ENCODE measurements at places on chromosomes 11 and 22. TPM values are rescaled to one million over a fixed set of nuclear protein-coding genes. Genes with fewer than 3 reads are reported as not detected.

Gene NEAT1
- total RNA-seq = 351 TPM

Gene CASP5
- total RNA-seq = 1.3 TPM

Gene BAIAP2L2
- 0.80 TPM for total RNA-seq

Gene OR4C16
- total RNA-seq = not detected

Gene FAT3
- 0.64 TPM for total RNA-seq

Gene RFPL2
- total RNA-seq = not detected

Gene CHCHD10
- total RNA-seq = 5.6 TPM

Gene FJX1
- 1.1 TPM for total RNA-seq

Gene CHADL
- total RNA-seq = 3.7 TPM

Gene OR52L1
- total RNA-seq = not detected

Gene KCNQ1
- 3.6 TPM for total RNA-seq

Gene BEST1
- 3.7 TPM for total RNA-seq

Gene OR52N4
- not detected for total RNA-seq

Gene BTBD18
- not detected for total RNA-seq

Gene SMC1B
- not detected for total RNA-seq

Gene ANKK1
- total RNA-seq = 1.6 TPM

Gene CDC42EP2
- total RNA-seq = 11.3 TPM

Gene LRRC56
- 0.16 TPM for total RNA-seq

Gene RAG2
- not detected for total RNA-seq

Gene VWCE
- total RNA-seq = 0.88 TPM

Gene TUBA8
- 14.7 TPM for total RNA-seq

Gene CARD18
- not detected for total RNA-seq

Gene GUCY1A2
- total RNA-seq = 3.2 TPM

Gene CYTH4
- total RNA-seq = 6.9 TPM

Gene LDLRAD3
- 45.4 TPM for total RNA-seq
